Activated B cell treated with CpG ODN at 0.5 μM for 24 hours (primary cell): ENCODE measurements at places on chromosomes 1 and 21. TPM values are rescaled to one million over a fixed set of nuclear protein-coding genes. Genes with fewer than 3 reads are reported as not detected.

GRCh38 chr1:17849216-17849615, 94.1 kb downstream of the ACTL8 start:
- DNase-seq: no peak

GRCh38 chr1:111402083-111402482, 25.5 kb downstream of the OVGP1 start:
- no peak for DNase-seq

DNA sequence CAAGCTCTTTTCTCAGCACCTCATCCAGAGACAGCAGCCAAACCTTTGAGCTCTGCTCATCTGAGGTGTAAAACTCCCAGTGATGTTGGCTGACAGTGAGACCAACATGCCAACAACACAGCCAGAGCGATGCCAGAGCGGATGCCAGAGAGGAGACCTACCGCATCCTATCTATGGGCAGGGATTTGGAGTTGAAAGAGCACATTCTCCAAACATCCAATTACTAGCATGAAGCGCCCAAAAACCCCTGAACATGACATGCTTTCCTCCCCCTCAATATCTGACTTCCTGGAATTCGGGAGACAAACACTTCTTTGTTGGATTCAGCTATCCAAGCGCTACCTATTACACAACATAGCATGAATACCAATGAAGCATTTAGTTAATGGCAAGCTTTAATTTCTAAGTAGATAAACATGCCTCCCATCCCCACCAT, 23.1 kb upstream of the PAXBP1 start:
- DNase-seq: no peak

- DNase-seq: no peak
These were observed 250.3 kb downstream of the PTPRC start for GRCh38 chr1:198889101-198889500.

DNA sequence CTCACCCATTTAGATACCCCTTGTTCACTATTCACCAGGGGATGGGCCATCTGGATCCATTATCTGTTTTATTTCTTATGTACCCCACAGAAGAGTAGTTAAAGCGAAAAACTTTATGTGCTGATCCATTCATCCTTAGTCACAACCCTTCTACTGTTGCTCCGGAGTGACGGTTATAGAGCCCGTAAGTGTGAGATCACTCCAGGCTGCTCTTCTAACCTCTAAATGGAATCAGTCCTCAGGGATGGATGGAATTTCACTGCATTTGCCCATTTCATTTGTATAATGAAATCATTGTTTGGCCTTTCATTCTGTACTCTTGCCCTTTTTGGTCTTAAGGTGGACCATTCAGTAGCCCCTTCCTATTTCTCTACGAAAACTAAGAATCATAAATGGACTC, 409.3 kb upstream of the RUNX1 start:
- DNase-seq: no peak

- no peak for DNase-seq
These were observed 26.8 kb downstream of the IFFO2 start for GRCh38 chr1:18929686-18930085.

GRCh38 chr1:117930173-117930447, 571 bp downstream of the WDR3 start:
- no peak for DNase-seq

Gene MX2
- total RNA-seq: 32.6 and 34.4 TPM in 2 replicates

Gene ATPAF1
- 21.2 and 24.5 TPM in 2 replicates for total RNA-seq

Gene LCE1C
- not detected in 2 replicates for total RNA-seq

Gene LCE6A
- not detected in 2 replicates for total RNA-seq

Gene NID1
- total RNA-seq: 0.04 and 0.10 TPM in 2 replicates
